Lower lobe of right lung (tissue), 2 donors: ENCODE measurements at places on chromosomes 11 and 22. TPM values are rescaled to one million over a fixed set of nuclear protein-coding genes. Genes with fewer than 3 reads are reported as not detected.

DNA sequence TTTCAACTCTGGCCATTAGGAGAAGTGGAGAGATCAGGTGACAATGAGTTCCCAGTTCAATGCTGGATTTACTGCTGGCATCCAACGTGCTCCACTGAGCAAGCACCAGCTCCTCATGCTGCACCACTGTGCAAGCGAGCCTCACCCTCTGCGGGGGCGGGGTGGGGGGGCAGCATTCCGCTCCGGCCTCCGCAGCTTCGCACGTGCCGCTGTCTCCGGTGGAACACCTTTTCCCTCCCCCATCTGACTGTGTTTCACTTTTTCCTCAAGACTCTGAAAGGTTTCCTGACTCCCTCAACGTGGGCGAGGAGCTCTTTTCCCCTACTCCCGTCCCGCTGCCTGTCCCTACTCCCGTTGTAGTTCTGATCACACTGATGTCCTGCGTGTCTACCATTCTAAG is 835 bp upstream of the RHOD start:
- no peak for DNase-seq

DNA sequence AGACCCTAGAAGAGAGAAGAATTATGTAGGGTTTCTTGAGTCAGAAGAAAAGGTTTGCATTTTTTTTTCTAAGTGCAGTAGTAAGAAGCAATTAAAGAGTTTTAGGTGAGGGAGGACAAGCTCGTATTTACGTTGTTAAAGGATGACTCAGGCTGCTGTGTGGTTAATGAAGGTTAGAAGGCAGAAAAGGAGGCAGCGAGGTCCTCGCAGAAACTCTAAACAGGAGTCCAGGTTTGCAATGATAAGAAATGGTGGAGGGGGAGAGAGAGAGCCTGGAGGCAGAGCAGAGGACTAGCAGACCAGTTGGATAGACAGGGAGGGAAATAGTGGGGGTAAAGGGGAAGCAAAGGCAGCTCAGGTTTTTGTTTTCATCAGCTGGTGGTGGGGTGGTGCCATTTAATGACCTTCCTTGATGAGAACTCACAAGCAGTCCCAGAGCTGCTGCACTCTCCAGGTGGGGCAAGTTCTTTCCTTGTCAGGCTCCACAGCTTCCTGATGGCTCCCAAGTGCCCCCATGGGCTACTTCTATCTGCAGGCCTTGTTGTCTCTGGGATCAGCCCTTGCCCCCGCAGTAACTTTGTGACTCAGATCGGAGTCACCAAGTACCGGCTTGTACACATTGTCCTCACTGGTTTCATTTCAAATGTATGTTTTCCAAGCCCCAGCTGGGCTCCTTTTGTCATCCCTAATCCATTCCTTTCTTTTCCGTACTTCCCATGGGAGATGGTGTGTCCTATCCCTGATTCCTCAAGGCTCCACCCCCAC is 8.3 kb upstream of the INSC start:
- no peak for DNase-seq

DNA sequence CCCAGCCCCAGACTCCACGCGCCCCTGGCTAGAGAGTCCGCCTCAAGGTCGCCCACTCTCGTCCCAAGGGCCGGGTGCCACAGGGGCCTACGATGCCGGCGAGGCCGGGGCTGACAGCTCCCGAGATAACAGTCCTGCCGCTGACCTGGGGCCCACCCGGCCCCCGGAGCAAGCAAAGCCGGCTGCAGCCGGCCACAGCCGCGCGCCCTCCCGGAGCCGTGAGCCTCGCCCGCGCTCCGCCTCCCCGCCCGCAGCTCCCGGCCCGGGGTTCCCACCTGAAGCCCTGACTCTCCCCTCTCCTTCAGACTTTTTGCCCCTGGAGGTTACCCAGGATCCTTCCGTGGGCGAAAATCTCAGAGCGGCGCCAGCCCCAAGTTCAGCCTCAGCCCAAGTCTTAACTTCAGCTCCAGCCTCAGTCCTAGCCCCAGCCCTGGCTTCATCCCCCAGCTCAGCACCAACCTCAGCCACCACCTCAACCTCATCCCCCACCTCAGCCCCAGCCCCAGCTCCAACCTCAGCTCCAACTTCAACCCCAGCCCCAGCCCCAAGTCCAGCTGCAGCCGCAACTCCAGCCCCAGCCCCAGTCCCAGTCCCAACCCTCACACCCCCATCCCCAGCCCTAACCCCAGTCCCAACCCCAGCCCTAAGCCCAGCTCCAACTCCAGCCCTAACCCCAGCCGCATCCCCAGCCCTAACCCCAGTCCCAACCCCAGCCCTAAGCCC is 1.7 kb downstream of the KLHDC7B start:
- DNase-seq, result peak; percentile 45

The APBB1 gene
- 37.2 TPM for total RNA-seq

DNA sequence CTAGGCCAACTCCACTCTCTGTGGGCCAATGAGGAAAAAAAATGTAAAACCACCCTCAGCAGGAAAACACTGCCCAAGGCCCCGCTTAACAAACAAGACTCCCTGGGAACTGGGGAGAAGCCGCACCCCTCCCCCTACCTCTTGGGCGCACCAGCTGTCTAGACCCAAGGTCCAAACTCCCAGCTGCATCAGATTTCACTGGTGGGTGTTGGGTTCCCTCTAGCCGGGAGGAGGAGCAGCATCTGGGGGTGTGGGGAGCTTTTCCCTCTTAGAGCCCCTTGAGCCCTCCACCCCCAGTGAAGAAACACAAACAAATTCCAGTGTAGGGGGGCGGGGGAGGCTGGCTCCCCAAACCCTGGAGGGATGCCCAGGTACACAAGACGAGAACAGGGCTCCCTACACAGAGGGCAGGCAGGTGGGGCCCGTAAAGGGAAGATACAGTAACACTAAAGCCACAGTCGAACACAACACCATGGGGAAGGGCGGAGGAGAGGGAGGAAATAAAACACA is 64.9 kb downstream of the NECTIN1 start:
- DNase-seq, result no peak

GRCh38 chr11:45428116-45428515 is 142.0 kb upstream of the SYT13 start:
- DNase-seq, result no peak

DNA sequence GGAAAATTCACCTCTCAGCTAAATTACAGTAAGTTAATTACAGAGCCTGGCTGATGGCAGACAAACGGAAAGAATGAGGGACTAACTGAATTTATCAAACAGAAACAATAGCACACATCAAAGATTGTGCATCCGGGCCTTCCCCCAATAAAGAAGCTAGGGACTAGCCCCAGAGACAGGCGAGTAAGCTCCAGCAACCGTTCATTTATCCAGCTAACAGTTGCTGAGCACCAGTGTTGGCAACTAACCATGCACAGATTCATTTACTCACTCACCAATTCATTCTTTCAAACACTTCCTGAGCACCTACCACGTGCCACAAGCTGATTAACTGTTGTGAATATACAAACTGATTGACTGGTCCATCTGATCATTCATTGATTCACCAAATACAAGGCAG is 51.2 kb downstream of the SMCO4 start:
- DNase-seq, result no peak

The TRPT1 gene
- 27.8 TPM for total RNA-seq

The OR52A1 gene
- total RNA-seq, result not detected

The BRMS1 gene
- total RNA-seq, result 37.8 TPM

- no peak for DNase-seq
These were observed 448.7 kb downstream of the RAB38 start for GRCh38 chr11:87726506-87726905.

GRCh38 chr11:33801821-33802193 is 27.5 kb upstream of the FBXO3 start:
- no peak for DNase-seq

- no peak for DNase-seq
These were observed 752.8 kb downstream of the OPCML start for GRCh38 chr11:132779497-132779896.
